ENCODE measurements at places on chromosomes 3 and 15. TPM values are rescaled to one million over a fixed set of nuclear protein-coding genes. Genes with fewer than 3 reads are reported as not detected.

SELENOT gene
- total RNA-seq = 112 TPM

DNA sequence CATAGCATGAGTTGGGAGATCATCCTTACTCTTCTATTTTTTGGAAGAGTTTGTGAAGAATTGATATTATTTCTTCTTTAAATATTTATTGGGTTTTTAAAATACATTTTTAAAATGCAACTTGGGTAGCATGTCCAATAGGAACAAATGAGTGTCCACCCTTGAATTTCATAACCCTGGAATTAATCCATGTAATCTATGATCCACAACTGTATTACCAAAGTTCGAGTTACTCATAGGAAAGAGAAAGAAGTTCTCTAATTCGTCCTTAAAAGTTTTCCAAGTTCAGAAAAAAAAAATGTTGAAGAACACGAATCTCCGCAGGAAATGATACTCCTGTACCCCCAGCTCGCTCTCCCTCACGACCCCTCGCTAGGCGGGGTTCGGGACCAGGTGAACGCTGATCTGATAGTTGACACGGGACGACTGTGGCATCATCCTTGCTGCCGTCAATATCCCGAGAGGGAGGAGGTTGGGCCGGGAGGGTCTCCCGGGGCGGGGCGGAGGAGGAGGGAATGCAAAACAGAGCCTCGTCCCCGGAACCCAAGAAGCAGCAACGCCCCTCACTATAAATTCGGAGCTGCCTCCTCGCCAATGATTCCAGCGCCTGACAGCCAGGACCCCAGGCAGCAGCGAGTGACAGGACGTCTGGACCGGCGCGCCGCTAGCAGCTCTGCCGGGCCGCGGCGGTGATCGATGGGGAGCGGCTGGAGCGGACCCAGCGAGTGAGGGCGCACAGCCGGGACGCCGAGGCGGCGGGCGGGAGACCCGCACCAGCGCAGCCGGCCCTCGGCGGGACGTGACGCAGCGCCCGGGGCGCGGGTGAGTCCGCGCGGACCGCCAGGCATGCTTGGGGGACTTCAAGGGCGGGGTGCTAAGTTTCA, at the start of gene AGTR1:
Gene AGTR1 (plus strand): TSS at position 598 of the 884 bp plus-strand sequence. CDS start 43,133 bp downstream, outside the sequence.
- peak; percentile 11 for DNase-seq

- DNase-seq = no peak
These were observed 16.0 kb downstream of the SLC51A start for GRCh38 chr3:196232154-196232881.

DNA sequence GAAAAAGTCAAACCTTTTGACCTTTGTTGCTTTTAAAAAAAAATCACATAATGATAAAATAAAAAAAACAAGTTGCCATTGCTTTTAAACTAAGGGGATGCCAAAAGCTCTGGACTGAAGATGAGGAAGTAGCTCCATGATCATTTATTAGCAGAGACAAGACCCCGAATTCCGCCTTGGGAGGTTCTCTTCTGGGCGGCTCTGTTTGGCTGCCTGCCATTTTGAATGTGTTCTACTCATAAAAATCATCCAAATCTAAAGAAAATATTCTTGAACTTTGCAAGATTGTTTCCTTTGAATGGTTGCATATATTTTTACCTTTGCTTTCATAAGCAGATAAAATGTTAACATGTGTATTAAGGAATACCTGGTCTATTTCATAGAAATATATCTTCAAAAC, 63.8 kb downstream of the NCEH1 start:
- no peak for DNase-seq

- no peak for DNase-seq
These were observed 292.0 kb upstream of the CCDC54 start for GRCh38 chr3:107085261-107085660.

- peak; percentile 62 for DNase-seq
These were observed 75.1 kb downstream of the SLC12A8 start for GRCh38 chr3:125137358-125138033.

GRCh38 chr3:188446766-188447165, 292.8 kb downstream of the LPP start:
- DNase-seq = no peak

- DNase-seq = peak; percentile 82
These were observed 15.3 kb downstream of the SPCS1 start for GRCh38 chr3:52721002-52721729.

GRCh38 chr15:31852933-31853799, 177.1 kb upstream of the CHRNA7 start:
- no peak for DNase-seq

ZNF662 gene
- 3.9 TPM for total RNA-seq

GRCh38 chr3:14799146-14799545, 19.6 kb upstream of the FGD5 start:
- DNase-seq = no peak

DNA sequence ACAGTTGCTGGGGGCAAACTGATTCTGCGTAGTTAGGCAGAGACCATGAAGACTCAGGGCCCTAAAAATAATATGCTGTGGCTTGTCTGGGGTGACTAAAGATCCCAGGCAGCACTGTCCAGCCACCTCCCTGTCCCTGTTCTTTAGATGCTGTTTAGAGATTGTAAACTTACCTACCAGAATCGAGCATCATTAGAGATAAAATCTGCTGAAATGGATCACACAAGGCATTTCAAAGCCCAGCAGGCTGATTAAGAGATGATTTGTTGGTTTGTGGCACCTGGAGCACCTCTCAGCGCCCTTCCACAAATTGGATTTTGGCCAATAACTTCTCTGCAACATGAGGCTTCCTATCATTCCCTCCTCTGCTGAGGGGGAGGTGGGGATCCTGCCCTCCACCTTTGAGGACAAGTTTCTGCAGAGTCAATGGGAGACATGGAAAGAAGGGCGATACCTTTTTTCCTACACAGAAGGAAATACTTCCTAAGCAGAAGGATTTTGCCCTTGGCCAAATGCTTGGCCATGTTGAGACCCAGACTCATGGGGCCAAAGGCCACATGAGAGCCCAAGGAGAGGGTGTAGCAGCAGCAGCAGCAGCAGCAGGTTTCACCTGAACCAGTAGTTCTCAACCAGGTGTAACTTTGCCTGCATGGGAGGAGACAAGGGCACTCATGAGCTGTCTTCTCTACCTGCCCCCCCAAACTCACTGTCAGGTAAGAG, 37.5 kb downstream of the SEMA5B start:
- no peak for DNase-seq

DNA sequence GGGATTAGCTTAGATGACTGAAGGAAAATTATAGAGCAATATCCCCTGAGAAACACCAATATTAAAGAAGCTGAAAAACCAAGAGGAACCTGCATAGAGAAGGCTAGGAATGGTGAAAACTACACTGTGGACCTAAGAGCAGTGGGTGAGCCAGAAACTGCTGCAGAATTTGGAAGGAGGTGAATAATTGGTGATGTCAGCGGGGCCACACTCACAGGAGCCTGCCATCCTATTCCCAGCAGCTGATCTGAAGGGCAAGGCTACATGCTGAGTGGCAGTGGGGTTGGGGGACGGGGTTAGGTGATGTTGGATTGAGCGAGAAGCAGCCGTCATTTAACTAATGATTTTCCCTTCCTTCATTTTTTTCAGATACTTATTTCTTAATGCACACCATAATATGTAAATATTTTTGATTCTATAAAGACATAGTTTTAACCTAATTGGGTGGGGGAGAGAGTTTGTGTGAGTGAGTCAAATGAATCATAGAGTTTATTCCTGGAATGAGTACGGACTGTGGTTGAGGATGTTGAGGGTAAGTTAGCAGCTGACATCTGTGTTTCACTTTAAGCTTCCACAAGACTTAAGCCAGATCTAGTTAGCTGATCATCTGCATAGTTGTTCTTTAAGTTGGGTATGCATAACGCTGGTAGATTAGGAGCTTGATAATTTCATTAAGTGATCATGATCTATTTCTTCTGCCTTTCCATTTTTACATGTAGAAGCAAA, 222.8 kb downstream of the PTPRG start:
- peak; percentile 53 for DNase-seq

ADAMTSL3 gene
- under 0.01 TPM for total RNA-seq

DNA sequence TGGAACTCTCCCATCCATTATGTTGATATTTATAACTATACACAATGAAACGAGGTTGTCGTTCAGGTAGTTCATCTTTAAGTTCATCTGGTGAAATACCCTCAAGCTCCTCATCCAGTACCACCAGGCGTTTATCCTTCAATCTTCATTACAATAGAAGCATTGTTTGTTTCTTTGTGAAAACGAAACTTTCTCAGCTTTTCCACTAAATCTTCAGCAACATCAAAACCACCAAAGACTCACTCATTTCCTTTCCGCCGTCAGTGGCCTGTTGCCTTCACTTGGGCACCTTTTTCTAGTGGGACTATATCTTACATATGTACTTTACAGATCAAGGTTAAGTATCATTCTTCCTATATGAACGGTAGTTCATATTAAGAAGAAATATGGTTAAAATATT, 44.1 kb upstream of the TFG start:
- no peak for DNase-seq

DNA sequence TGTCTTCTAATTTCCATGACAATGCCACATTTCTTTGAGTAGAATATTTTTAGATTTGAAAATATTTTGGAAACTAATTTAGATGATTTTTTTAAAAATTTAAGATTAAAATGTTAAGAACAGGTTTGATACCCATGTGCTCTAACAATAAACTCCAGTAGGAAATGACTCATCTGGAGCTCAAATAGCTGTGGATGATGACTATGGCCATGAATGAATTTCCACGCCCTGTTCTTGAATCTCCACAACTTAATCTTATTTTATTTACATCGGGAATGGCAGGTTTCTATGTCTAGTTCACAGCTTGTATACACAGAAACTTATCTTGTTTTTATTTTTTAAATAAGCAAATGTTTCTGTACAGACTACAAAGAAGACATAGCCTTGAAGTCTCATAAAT, 726.8 kb downstream of the NAALADL2 start:
- peak; percentile 26 for DNase-seq

DNA sequence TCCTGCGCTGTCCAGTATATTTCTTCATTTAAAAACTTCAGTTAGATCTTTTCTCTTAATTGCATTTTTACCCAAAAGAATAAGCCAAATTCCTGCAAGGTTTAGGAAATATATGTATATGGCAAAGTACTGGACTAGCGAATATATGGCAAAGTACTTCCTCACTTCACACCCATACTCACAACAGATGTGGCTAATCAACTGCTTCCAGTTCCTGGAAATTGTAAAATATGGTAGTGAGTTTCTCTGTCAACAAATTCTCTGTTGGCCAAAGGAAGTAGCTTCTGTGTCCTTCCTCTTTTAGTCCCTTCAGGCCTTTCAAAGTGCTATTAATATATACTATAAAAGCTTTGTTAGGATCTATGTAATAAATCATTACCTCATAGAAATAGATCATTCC, 22.0 kb downstream of the GPR15 start:
- no peak for DNase-seq

GRCh38 chr3:56882896-56883295, 81.1 kb upstream of the ARHGEF3 start:
- no peak for DNase-seq

DNA sequence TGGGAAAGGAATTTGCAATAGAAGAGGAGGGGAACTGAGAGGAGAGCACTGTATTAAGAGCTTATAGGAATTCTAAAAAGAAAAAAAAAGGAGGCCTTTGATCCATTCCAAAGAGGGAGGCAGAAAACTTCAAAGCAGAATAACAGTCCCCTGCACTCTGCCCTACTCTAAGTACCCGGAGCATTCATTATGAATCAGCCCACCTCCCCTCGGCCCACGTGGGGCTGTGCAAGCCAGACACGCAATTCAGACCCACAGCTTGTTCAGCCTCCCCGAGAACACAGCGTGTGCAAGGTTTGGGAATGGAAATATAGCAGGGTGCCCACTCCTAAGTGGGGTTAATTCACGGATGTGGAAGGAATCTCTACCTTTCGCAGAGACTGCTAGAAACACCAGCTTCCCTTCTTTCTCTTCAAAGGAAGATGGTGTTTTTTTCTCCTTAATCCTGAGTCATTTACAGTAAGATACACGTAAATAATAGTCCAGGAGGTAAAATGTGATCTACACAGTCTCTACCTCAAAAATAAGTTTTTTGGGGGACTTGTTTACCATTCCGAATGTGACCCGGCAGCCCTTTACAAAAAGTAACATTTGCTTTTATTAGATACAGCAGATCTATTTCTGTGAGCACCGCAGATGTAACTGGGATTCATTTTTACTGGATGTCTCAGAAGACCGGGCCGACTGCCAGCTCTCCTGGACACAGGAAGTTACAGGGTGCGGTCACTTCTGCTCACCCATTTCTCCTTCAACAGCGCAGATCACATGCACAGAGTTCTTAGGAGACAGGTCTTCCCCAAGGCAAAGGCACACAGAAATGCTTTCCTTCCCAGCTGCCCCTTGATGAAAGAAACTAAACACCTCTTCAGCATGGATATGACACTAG, 768.5 kb upstream of the CFAP20DC start:
- peak; percentile 97 for DNase-seq

GRCh38 chr15:83695246-83695645, 41.3 kb downstream of the ADAMTSL3 start:
- no peak for DNase-seq

GRCh38 chr3:107765524-107765923, 242.8 kb downstream of the BBX start:
- DNase-seq = no peak

LOXL1 gene
- total RNA-seq = 99.9 TPM

DNA sequence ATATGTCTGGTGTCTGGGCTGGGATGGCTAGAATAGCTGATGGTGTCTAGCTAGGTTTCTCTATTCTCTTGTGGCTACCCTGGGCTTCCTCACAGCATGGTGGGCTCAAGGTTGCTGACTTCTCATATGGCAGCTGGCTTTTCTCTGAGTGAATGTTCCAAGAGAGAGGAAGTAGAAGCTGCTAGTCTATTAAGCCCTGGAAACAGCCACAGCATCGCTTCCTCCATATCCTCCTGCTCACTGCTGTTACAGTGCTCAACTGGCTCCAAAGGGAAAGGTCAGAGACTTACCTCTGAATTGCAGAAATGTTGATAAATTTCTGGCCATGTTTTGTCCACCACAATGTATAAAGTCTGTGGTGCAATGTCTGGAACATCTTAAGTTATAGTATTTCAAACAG, 299.9 kb upstream of the ADAMTS9 start:
- no peak for DNase-seq

OR5K1 gene
- not detected for total RNA-seq

DNA sequence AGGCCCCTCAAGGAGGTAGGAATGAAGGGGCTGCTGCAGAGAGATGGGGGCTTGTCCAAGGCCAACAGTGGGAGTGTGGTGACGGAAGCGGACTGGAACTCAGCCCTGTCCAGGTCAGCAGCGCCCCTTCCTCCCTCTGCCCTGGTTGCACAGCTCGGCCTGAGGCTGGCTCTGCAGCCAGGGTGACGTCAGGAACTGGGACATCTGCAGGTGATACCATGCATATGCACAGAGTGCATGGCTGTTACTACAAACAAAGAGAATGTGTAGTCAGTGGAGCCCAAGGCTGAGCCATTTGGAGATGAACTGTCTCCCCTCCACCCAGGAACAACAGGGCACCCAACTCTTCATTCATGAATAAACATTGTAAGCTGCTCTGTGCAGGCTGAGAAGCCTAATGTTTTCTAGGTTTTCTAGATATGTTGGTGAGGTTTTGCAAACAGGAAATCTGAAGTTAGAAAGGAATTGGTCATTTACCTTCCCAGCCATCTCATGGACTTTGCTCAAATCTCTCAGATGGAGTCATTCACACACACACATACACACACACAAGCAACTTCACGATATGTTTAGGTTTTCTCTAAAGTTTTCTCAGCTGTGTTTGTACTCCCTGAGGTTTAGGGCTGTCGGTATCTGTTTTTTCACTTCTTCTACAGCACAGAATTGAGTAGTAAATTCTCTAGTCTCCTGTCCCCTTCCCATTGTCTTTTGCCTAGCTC, 117.2 kb downstream of the TLE3 start:
- no peak for DNase-seq

GOLGA8G gene
- not detected for total RNA-seq

Data from fibroblast of villous mesenchyme (primary cell).